CD4-positive, alpha-beta T cell treated with Interleukin-15 for 4 hours (primary cell): ENCODE measurements at places on chromosomes 7 and 10.

DNA sequence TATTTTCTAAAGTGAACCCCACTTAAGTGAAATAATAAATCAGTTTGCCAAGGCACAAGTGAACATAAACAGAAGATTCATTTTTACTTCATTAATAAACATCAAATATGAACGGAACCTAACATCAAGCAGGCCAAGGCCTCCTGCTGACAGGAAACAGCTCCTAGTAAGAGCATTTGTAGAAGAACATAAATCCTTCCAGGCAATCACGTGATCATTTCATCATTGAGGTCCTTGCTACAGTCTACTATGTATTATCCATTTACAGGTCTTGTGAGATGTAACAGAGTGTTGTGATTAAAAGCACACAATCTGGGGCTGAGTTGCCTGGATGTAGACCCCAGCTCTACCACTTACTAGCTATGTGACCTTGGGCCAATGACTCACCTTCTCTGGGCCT, 70.6 kb downstream of the CALD1 start:
- no peak for DNase-seq

- no peak for DNase-seq
Observed at GRCh38 chr10:132948351-132948750, 6.0 kb upstream of the CFAP46 start.

DNA sequence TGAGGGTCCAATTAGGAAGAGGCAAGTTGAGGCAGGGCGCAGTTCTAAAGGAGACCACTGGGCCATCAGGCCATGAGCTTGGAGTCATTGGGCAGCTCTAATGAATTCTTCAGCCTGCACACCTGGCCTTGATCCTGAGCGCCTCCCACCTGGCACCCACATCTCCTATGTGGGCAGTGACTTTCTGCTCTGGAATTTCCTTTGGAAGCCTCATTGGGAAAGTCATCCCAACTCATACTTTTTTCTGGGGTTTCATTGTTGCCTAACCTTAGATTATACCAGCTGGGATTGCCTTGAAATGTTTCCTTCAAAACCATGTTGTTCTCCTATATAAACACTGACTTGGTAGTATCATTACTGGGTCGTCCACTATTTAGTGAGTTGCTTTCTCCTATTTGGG, 54.1 kb downstream of the PLPP4 start:
- DNase-seq: no peak

DNA sequence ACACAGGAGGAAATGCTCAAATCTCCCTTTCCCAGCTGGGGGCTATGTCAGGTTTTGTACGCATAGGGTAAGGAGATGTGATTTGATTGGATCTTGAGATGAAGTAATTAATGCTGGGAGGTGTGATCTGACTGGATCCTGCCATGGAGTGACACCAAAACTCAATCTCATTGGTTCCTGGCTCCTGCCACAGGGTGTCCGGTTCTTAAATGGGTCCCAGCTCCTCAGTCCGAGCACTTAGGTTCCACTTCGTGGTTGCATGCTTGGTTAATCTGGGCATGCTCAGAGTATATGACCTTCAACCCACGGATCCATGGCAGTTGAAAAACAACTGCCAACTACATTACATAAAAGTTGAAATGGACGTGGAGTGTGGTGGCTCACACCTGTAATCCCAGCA, 3.1 kb upstream of the ZNF12 start:
- no peak for DNase-seq

GRCh38 chr10:129744134-129745111, 219.7 kb downstream of the EBF3 start:
- DNase-seq: no peak

GRCh38 chr7:1948887-1949680, 279.0 kb downstream of the ELFN1 start:
- no peak for DNase-seq

DNA sequence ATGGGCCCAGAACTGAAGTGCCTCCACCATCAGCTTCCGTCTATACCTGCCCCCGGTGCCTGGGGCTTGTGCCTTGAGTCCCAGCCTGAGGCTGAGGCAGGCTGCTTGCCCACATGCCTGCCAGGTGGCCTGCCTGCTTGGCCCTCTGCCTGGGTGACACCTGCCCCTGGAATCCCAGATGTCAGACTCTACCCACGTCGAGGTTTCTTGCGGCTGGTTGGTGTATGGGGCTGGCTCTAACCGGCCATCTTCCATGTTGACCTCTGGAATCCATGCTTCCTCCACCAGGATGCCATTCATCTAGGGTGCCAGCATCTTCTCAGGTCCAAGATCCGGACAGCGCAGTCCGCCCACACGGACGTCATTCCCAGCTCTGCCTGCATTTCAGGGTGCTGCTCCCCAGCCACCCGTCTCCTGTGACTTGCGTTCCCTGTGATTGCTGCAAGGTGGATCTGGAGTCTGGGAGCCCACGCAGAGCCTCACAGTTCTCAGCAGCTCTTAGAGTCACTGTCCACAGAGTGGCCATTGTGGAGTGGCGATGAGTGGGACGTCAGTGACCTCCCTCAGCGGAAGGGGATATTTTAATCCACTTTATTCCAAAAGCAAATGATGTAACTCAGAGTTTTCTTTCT, 298.1 kb downstream of the TCERG1L start:
- DNase-seq: no peak

DNA sequence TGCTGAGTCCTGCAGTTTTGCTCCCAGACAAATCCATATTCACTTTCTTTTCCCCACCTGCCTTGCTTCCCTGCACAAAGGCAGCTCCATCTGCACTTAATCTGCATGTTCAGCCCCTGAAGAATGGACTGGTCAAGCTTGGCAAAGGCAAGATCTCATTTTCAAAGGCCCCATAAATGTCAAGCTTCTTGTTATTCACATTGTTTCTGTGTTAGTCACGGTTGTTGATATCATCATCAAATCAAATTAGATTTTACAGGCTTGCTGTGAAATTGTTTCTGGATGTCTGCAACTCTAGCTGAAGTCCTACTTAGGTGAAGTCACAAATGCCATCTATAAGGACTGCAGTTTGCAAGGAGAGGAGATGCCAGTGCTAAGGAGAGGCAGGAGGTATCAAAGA, 91.0 kb downstream of the GPAM start:
- no peak for DNase-seq

GRCh38 chr10:19843487-19843886, 27.3 kb downstream of the PLXDC2 start:
- DNase-seq: no peak

DNA sequence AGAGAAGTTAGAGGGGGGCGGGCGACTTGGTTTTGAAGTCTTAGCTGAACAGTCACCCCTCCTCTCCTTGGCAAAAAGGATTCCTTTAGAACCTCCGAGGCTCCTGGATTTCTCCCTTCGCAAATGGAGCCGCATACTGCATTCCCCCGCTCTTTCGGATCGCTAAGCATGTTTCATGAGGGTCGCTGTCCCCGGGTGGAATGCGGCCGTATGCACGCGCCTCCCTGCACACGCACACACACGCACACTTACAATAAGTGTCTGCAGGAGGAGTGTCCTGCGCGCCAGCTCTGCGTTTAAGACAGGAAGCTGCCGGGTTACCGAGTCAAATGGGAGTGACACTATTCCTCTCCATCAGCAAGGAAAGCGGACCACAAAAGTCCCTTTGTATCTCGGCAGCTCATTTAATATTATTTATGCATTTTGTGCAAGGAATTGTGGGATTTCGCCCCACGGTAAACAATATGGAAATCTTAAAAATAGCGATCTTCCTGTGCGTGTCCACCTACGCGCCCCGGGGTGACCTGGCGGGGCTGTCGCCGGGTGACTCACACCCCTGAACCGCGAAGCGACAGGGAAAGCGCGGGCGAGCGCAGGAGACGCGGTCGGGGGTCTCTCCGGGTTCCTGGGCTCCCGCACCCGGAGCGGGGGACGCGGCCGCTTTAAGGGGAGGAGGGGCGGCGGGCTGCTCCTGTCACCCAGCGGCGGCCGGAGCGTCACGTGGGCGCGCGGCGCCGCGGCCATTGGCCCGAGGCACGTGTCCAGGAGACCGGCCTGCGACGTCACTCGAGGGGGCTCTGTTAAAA, 988 bp upstream of the EN2 start:
- no peak for DNase-seq

- no peak for DNase-seq
Observed at GRCh38 chr7:149615690-149616270, 118.2 kb upstream of the ZNF746 start.

DNA sequence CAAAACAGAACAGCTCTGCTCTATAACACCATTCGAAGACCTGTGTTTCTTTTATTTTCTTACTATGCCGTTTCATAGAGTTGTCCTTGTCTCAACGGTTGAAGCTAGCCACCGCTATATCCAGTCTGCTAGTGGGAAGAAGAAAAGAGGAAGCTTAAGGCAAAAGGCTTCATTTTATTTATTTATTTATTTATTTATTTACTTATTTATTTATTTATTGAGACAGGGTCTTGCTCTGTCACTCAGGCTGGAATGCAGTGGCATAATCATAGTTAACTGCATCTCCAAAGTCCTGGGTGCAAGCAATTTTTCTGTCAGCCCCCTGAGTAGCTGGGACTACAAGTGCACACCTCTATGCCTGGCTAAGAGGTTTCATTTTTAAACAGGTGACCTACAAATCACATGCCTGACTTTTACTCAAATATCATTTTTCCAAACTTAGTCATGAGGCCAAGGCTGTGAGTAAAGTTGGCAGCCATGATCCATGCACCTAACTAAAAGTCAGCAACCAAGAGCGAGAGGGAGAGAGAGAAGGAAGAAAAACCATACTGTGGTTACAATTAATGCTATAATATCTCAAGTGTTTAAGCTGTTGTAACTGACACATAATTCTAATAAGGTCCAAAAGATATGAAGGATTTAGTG, 1305.3 kb upstream of the LRRTM3 start:
- DNase-seq: no peak

DNA sequence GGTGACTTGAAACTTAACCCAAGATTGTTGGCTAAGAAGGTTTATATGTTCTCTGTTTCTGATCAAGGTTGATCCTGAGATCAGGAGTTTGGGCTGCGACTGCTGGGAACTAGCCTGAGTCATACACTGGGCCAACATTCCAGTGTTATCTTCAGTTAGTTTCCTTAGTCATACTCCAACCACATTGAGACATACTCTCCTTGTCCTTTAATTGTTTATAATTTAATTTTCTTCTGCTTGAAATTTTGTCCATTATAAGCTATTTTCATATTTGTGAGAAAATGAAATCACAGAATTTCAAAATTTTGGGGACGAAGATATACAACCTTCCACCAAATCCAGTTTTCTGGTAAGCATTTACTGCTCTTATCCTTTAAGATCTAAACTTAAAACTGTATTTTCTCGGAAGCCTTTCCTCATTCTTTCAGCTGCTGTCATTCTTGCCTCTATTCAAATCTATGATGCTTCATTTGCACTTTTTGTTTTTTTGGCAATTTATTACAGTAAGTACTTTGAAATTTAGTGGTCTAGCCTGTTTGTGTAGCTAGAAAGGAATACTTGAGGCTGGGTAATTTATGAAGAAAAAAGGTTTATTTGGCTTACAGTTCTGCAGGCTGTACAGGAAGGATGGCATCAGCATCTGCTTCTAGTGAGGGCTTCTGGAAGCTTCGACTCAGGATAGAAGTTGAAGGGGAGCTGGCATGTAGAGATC, 63.4 kb upstream of the POT1 start:
- no peak for DNase-seq

DNA sequence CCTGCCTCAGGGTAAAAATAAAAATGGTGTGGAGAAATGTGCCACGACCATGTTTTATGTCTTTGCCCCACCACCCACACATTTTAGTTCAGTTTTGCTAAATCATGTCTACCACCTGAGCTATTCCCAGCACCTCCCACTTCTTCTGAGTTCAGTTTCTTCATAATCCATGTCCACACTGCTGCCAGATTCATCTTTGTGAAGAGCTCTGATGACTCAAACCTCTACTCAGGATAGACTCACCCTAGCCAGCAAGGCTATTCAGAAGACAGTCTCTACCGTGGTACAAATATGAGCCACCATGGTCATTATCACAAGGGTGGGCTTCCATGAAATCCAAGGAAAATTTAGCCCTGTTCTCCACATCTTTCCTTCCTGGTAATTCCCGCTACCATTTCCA, 231.1 kb upstream of the PRKCQ start:
- no peak for DNase-seq

DNA sequence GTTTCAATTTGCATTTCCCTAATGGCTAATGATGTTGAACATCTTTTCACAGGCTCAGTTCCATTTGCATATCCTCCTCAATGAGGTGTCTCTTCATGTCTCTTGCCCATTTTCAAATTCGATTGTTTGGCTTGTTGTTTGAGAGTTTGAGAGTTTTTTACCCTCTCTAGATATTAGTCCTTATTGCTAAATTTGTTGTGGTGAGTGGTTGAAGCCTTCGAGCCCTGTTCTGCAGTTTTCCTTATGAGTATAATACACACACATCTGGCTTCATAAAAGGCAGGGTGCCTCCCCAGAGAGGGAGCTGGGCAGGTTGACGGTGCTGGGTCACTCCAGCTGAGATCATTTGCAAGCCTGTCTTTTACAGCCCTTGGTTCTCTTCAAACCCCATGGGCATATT, 65.1 kb downstream of the RGS10 start:
- DNase-seq: no peak

GRCh38 chr7:35752742-35753141, 48.1 kb upstream of the SEPTIN7 start:
- DNase-seq: no peak

DNA sequence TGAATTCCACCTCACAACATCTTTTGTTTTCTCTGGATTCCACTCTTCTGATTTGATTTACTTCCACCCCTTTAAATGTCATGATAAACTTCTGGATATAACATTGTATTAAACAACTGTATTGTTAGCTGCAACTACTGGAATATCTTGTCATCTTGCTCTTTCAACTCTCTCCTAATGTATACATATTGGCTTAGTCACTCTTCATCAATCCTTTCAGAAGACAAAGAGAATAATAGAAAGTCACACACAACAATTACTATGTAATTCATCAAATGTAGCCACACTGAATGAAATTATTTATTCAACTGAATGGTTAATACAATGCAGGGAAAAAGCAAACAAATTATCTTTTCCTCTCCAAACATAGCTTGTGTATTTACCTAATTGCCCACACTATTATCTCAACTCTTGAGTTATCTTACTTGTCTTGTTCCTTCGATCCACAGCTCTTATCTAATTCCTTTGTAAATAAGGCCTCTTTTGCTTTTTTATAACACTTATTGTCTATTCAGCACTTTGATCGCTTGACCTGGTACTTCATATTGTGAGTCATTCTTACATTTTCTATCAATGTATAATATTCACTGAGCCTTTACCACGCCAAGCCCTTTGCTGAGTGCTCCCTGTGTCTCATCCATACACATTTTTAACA, 16.7 kb downstream of the SEMA3A start:
- no peak for DNase-seq

- DNase-seq: no peak
Observed at GRCh38 chr10:79166741-79167140, 98.0 kb downstream of the ZMIZ1 start.

DNA sequence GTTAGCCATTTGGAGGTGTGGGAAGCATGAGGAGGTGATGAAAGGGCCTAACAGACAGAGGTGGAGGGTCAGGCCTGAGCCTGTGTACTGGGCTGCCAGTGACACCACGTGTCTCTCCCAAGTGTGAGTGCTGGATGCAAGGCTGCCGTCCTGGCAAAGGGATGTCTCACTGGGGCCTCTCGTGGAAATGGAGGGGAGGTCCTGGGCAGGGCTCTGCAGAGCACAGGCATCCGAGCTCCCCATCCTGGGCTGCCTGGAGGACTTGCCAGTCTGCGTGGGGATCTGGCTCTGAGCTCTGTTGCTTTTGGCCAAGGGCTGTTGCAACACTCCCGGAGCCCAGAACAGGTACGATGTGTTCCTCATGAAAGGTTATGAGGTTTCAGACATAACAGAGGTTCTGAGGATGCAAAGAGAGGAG, 77.3 kb downstream of the GRK5 start:
- DNase-seq: no peak
